ENCODE measurements at places on chromosomes 3 and 15. TPM values are rescaled to one million over a fixed set of nuclear protein-coding genes. Genes with fewer than 3 reads are reported as not detected.

DNA sequence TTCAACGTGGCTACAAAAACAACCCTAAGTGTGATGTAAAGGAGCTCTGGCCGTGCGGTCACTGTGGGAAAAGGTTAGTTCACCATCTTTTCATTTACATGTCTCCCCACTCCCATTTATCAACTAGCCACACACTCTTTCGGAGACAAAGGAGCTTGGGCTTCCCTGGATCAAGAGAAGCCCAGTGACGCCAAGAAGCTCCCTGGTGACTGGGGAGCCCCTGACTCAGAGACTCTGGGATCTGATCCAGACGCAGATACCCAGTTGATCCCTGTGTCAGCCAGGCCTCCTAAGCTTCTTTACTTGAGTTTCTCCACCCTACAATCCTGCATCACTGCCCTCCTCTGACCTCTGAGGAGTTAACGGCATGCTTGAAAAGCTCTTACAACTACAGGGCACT lies 43.9 kb downstream of the HEG1 start:
- no peaks in the 10 kb centered on the region for H3K27me3 ChIP-seq
- peaks cover 100% of the 10 kb centered on the region for H3K36me3 ChIP-seq
- H3K4me1 ChIP-seq, result peaks cover 7% of the 10 kb centered on the region
- no peak overlapping the region for H3K27ac ChIP-seq
- no peak for DNase-seq
- no peak overlapping the region for H3K4me3 ChIP-seq

DNA sequence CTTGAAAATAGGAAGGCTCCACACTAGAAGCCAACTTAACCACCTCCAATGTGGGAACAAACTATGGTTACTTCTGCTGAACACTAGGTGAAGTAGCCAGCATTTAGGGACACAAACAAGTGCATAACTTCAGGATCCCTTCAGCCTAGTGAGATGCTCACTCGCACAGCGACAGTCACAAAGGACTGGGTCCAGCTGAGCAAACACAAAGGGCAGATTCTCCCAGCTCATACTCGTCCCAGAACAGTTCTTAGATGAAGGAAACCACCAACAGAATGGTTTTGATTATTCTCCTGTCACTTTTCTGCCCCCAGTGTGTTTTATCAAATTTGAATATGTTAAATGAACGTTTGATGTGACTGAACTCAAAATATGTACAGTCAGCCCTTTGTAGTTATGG lies 201.6 kb downstream of the KCNAB1 start:
- H3K27me3 ChIP-seq, result no peaks in the 10 kb centered on the region
- no peaks in the 10 kb centered on the region for H3K4me1 ChIP-seq
- no peak overlapping the region for H3K27ac ChIP-seq
- no peak for DNase-seq
- no peak overlapping the region for H3K4me3 ChIP-seq

CNTN3 gene
- 2.8 TPM for total RNA-seq

- H3K4me3 ChIP-seq, result no peak overlapping the region
- no peaks in the 10 kb centered on the region for H3K27me3 ChIP-seq
- H3K36me3 ChIP-seq, result no peaks in the 10 kb centered on the region
- H3K4me1 ChIP-seq, result peaks cover 23% of the 10 kb centered on the region
Measured at GRCh38 chr3:27568393-27568792, 84.2 kb upstream of the SLC4A7 start.

BCL2A1 gene
- 0.65 TPM for total RNA-seq

- H3K27ac ChIP-seq, result peak overlapping the region; percentile 42
- no peaks in the 10 kb centered on the region for H3K27me3 ChIP-seq
- no peak overlapping the region for H3K4me3 ChIP-seq
- H3K4me1 ChIP-seq, result no peaks in the 10 kb centered on the region
- no peak for DNase-seq
Measured at GRCh38 chr3:192642651-192643050, 84.7 kb downstream of the FGF12 start.

FAM81A gene
- total RNA-seq, result 1.1 TPM

A4GNT gene
- not detected for total RNA-seq

GRCh38 chr3:354432-354831 lies 157.9 kb downstream of the CHL1 start:
- no peak for DNase-seq
- no peak overlapping the region for H3K4me3 ChIP-seq
- H3K4me1 ChIP-seq, result no peaks in the 10 kb centered on the region
- H3K27ac ChIP-seq, result no peak overlapping the region
- H3K36me3 ChIP-seq, result no peaks in the 10 kb centered on the region

- H3K4me1 ChIP-seq, result peaks cover 13% of the 10 kb centered on the region
- H3K36me3 ChIP-seq, result no peaks in the 10 kb centered on the region
- DNase-seq, result no peak
- H3K27me3 ChIP-seq, result no peaks in the 10 kb centered on the region
- H3K4me3 ChIP-seq, result no peak overlapping the region
- no peak overlapping the region for H3K27ac ChIP-seq
Measured at GRCh38 chr3:50295553-50296431, 3.4 kb downstream of the HYAL3 start.

HRG gene
- not detected for total RNA-seq

DNA sequence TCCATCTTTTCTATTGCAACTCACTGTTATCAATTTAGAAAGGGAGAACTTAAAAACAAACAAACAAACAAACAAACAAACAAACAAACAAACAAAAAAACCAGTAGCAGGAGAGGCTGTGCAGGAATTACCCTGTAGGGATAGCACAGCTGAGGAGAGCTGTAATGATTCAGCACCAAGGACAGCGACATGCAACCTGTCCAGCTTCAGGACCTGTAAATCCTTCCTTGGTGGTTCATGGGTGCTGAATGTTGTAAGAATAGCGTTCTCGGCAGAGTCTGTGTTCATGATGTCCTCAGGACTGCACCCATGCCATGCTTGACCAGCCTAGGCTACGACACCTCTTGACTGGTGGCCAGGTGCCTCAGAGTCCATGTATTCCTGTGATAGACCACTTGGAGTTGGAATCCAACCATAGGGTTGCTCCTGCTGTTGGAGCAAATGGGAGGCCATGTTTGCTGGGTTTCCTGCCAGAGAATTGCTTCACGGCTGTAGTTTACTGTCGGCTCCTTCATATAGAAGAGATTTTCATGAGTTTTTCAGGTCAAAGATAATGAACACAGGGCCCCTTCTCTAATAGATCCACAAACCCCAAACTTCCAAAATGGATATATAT lies 65.9 kb downstream of the CACNA2D3 start:
- H3K27ac ChIP-seq, result no peak overlapping the region
- no peaks in the 10 kb centered on the region for H3K27me3 ChIP-seq
- H3K4me1 ChIP-seq, result no peaks in the 10 kb centered on the region
- no peak overlapping the region for H3K4me3 ChIP-seq
- no peaks in the 10 kb centered on the region for H3K36me3 ChIP-seq

AGBL1 gene
- total RNA-seq, result not detected

- no peak for DNase-seq
- no peaks in the 10 kb centered on the region for H3K27me3 ChIP-seq
- peaks cover 5% of the 10 kb centered on the region for H3K4me1 ChIP-seq
- H3K4me3 ChIP-seq, result no peak overlapping the region
- H3K36me3 ChIP-seq, result no peaks in the 10 kb centered on the region
Measured at GRCh38 chr15:41801850-41802455, 25.9 kb upstream of the JMJD7 start.

DNA sequence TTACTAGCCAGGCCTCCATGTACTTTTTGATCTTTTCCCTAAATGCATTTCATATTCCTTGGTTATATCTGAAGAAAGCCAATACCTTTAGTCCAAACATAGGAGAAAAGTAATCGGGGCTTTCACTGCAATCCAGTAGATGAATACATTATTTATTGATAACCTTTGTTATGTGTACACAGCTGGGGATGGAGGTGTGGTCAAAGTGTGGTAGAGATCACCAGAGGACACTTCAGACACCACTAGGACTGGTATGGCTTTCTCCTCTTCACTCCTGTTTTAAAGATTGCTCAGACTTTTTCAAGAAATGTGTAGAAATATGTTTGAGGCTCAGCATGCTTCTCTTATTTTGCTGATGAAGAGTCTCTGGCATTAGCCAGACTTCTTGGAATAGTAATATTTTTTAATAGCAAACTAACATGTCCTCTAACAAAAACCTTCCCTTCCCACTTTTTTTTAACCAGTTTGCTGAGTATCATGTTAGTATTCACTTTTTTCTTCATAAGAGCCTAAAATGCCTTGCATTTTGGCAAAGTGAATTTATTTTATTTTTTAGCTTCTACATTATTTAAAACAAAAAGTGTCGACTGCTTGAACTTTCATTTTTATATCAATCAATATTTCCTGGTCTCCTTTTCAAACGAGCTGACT lies 65.6 kb upstream of the MBNL1 start:
- no peaks in the 10 kb centered on the region for H3K27me3 ChIP-seq
- peaks cover 10% of the 10 kb centered on the region for H3K4me1 ChIP-seq
- H3K27ac ChIP-seq, result peak overlapping the region; percentile 7
- DNase-seq, result no peak
- H3K36me3 ChIP-seq, result no peaks in the 10 kb centered on the region

Data from heart left ventricle (tissue), 16 donors.